ENCODE measurements at places on chromosomes 6 and 20.

DNA sequence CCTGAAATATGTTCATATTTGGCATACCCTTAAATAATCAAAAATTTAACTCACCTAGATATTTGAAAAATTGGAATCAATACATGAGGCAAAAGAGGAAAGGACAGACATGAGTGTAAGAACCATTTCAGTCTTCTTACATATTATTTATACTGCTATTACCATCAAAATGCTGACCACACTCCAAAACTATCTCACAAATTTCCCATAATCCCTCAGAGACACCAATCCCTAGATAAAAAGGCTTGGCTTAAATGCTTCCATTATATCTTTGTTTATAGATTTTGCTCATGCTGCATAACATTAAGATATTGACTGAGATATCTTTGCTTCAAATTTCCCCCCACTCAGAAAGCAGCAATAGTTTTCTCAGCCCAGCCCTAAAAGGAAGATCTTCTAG lies 11.7 kb upstream of the NT5DC1 start:
- DNase-seq: no peak

DNA sequence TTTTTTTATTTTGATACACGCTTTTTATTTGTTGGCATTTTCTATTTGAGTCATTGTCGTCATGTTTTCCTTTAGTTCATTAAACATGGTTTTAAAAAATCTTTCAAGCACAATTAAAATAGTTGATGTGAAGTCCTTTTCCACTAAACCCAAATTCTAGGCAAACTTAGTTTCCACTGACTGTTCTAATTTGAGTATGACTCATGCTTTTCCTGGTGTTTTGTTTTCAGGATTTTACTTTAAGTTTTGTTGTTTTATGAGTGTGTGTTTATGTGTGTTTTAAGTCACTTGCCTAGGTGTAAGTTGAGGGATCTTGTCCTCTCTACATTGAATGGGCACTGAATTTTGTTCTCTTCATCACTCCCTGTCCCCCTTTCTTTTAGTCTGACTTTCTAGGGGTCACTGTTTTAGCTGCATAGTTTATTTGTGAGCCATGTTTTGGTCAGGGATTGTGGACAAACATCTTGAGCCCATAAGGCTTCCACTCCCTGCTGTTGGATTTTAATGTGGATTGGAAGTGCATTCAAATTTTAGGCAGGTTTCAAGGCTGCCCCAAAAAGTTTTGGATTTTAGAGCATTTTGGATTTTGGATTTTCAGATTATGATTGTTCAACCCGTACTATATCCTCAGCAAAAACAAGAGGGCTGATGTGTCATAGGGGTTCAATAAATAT lies 94.8 kb downstream of the CDYL start:
- DNase-seq: no peak

GRCh38 chr20:10454151-10454750 lies 19.1 kb downstream of the SLX4IP start:
- no peak for DNase-seq

DNA sequence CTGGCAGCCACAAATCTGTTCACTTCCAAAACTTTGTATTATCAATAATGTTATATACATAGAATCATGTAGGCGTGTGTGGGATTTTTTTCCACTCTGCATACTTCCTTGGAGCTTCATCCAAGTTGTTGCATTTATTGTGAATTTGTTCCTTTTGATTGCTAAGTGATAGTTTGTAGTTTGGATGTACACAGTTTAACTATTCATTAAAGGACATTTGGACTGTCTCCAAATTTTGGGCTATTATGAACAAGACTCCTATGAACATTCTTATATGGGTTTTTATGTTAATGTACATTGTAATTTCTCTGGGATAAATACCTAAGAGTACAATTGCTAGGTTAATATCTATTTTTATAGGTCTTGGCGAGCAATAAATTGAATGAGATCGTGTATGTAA lies 36.2 kb upstream of the GCNT2 start:
- no peak for DNase-seq

DNA sequence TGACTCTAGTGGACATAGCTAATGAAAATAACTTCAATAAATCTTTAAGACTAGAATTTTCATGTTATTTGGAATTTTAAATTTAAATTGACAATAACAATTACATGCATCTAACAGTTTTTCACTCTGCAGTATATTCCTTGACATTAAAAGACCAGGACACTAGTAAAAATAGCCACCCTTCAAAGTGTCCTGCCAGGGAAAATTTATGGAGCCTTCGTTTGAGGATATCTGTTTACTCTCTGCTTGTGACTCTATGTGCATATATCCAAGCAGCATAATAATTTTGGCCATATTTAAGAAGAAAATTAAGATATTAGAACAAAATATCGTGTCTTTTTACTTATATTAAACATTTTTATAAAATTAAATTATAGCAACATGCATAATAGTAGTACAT lies 58.8 kb upstream of the NKAIN2 start:
- no peak for DNase-seq

- no peak for DNase-seq
Measured at GRCh38 chr6:74222768-74223333, 526.8 kb downstream of the CD109 start.

DNA sequence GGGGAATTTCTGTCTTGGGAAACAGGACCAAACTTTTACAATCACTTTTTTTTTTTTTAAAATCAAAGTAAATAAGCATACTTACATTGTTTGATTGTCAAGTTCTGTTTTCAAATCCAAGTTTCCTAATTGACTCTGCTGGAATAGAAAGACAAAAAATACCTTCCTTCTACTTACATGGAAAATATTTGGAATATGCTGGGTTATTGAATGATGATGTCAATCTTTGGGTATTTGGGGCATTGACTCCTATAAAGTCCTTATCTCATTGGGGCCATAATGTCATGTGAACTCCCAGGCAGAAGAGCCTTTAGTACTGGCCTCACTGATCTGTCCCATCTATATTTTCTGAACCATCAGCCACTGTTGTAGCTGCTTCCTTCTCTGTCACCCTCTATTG lies 122.6 kb upstream of the NOX3 start:
- DNase-seq: no peak

DNA sequence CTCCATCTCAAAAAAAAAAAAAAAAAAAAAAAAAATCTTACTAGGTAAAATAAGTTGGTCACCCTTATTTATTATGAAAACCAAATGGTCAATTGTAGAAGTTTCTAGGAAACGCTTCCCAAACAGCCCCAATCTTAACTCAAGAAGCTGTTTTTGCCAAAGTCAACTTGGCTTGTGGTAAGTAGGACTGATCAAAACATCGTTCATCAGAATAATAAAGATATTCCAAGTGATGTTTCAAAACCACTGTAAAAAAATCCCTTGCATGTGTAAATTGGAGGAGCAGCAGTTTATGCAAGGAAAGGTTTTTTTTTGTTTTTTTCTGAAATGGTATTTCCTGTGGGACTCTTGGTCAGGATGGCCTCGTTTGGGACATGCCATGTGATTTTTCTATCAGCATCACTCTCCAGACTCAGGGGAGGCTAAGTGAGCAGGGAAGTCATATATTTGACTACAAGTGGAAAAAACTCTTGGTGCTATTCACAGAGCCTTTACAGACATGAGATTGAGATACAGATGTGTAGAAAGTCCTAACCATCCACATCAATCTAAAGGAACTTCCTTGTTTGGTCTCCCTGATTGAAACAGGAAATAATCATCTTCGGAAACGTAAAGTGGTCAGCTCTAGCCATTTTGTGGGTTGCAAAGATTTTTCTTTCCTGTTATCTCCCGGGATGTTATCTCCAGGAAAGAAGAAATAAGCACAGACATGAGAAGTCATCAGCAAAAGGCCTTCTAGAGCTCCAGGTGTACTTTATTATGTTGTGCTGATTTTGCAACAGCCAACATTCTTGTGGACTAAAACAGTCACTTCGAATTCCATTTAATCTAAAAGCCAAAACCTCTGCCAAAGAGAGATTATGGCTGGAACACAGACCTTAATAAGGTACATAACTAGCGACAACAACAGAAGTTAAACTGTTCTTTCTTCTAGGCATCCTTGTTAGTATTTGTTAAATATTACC lies 177.8 kb downstream of the EDN1 start:
- DNase-seq: no peak

DNA sequence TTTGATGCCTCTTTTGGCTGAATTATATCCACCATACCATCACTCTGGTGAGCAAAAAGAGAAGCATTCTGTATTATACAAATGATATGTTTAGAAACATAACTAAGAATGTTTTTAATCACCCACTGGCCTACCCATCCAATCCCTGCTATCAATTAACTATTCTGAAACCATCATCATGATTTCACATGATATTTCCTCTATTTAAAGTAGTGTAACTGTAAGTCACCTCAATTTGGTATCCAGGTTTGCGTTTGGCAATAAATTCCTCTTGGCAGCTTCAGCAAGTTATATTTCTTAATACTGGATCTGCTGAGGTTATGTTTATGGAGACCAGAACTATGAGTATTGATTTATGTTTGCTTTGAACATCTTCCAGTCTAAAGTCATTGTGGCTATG lies 332.1 kb downstream of the UTRN start:
- no peak for DNase-seq

DNA sequence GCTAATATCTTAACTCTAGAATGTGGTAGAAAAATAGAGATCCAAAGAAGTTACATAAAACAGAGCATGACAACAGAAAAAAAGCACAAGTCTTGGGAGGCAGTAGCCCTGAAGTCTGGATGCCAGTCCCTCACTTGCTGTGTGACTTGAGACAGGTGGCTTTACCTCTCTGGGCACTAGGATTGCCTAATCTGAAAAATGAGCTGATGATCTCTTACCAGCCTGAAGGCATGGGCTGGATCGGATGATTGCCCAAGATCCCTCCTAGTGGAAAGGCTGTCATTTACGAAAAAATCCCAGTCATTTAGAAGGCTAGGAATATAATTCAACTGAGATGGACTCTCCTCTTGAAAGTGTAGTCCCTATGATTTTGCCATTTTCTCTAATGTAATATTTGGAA lies 10.9 kb upstream of the GCM1 start:
- DNase-seq: no peak

DNA sequence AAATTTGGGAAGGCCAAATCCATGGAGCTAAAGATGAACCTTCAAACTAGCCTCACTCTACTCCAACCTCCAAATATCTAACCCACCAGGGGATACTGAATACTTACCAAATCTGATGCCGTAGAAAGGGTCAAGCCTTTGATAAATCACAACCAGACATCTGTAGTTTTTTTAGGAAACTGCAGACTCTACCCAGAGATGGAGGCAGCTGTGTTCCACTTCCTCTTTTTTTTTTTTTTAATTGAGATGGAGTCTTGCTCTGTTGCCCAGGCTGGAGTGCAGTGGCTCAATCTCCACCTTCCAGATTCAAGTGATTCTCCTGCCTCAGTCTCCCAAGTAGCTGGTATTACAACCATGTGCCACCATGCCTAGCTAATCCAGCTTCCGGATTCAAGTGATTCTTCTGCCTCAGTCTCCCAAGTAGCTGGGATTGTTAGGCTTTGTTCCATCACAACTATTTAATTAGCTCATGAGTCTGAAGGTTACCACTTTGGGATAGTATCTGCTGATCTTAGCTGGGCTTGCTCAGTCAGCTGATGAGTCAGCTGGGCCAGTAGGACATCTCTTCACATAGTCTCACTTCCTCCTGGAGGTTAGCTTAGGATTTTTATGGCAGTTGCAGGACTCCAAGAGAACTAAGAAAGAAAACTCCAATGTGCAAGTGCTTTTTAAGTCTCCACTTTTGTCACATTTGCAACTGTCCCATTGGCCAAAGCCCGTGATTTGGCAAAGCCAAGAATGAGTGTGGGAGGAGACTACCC lies 13.3 kb downstream of the FRK start:
- DNase-seq: no peak

GRCh38 chr20:45138561-45139300 lies 14.5 kb upstream of the WFDC12 start:
- DNase-seq: no peak

DNA sequence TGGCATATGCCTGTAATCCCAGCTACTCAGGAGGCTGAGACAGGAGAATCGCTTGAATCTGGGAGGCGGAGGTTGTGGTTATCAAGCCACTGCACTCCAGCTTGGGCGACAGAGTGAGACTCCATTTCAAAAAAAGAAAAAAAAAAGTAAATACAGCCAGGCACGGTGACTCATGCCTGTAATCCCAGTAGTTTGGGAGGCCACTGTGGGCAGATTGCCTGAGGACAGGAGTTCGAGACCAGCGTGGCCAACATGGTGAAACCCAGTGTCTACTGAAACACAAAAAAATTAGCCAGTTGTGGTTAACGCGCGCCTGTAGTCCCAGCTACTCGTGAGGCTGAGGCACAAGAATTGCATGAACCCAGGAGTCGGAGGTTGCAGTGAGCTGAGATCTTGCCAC lies 1.5 kb upstream of the NINL start:
- no peak for DNase-seq

All from ovary (tissue), 10 donors.